Psoas muscle (tissue), 8 donors: ENCODE measurements at places on chromosomes 2 and 18. TPM values are rescaled to one million over a fixed set of nuclear protein-coding genes. Genes with fewer than 3 reads are reported as not detected.

GRCh38 chr2:84137034-84137433 lies 322.0 kb downstream of the SUCLG1 start:
- DNase-seq = no peak
- no peak overlapping the region for H3K4me3 ChIP-seq
- H3K27me3 ChIP-seq = no peaks in the 10 kb centered on the region
- H3K27ac ChIP-seq = no peak overlapping the region
- H3K4me1 ChIP-seq = no peaks in the 10 kb centered on the region

DNA sequence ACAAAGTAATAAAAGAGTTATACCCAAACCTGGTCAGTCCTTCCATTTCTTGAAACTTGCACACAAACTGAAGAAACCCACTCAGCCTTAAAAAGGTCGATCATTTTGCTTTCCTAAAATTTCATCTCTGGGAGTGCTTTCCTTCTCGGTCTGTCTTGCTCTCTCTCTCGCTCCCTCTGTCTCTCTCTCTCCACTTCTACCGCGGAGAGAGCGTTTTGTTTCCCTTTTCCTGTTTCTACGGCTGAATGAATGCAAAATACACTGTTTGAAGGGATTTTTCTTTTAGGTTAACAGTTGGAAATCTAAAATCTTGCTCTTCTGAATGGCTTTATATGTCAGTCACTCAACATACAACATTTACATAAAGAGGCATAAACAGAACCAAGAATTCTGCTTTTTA lies 424.2 kb downstream of the TGIF1 start:
- H3K27ac ChIP-seq = no peak overlapping the region
- no peaks in the 10 kb centered on the region for H3K27me3 ChIP-seq
- DNase-seq = no peak
- no peaks in the 10 kb centered on the region for H3K4me1 ChIP-seq

DNA sequence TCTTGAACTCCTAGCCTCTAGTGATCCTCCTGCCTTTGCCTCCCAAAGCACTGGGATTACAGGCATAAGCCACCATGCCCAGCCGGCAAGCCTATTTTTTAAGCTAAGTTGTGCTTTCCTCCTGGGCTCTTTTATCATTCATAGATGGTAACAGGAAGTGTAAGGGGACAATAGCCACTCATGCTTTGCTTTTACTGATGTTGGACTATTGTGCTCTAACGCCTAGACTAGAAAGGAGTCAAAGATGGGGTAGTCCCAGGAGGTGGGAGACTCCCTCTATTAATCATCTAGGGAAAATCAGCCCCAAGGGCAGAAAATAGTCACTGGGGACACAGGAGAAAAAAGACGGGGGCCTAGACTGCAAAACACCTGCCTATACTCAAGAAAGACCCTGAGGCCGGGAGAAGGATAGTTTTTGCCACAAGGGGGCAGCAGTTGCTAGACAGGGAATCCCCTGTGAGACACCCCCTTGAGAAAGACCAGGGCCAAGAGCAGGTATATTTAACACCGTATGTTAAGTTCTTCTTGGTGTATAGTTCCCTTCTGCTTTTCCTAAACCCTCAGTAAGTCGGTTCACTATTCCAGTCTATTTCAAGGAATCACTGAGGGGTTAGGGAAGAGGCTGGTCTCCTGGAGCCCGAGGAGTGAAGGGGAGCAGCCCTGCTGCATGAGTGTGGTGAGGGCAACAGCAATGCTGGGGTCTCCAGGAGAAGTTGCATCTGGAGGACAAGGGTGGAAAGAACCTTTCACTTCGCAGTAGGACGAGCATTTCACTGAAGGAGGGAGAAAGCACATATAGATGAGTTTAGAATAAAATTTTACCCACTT lies 2.1 kb upstream of the CXCR1 start:
- no peaks in the 10 kb centered on the region for H3K36me3 ChIP-seq
- H3K4me3 ChIP-seq = no peak overlapping the region
- H3K27me3 ChIP-seq = peaks cover 2% of the 10 kb centered on the region

DNA sequence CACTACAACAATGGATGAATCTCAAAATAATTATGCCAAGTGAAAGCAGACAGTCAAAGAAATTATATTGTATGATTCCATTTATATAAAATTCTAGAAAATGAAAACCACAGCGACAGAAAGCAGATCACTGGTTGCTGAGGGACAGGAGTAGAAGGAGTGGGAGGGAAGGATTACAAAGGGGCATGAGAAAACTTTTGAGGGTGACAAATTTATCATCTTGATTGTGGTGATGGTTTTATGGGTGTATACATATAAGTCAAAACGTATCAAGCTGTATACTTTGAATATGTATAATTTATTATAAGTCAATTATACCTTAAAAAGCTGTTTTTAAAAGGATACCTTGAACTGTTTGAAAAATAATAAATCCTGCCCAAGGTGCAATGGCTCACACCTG lies 27.7 kb downstream of the ATF2 start:
- no peak overlapping the region for H3K27ac ChIP-seq
- H3K36me3 ChIP-seq = no peaks in the 10 kb centered on the region

Gene SLC4A5
- total RNA-seq = 1.8 TPM

DNA sequence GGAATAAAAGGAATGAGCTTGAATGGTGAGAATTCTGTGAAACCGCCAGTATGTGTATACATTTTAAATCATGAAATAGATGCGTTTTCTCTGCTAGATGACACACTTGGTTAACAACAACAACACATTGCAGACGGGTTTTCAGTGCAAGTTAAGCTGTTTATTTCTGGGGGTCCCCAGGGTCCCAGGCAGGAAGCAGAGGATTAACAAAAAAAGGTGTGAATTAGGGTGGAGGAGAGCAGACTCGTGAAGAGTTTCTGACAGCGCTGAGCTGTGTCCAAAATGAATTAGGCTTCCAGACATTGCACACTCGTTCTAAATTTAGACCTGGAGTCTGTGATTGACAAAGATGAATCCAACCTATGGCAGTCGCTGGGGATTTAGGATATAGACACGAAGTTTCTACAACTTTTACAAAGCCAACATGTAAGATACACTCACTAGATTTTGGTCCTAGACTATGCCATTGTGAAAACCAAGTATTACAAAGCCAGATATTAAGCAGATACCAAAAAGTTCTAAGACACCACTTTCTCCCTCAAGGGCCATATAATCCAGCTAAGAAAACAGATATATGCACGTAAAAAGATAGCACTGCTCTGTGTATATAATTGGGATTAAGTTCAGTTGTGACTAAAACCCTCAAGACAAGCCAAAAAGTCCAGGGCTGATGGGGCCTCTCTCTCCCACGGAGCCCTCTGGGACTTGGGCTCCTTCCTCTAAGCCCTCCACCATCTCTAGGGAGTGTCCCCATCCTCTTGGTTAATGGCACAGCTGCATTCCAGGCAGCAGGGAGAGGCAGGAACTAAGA lies 120.2 kb downstream of the ACAA2 start:
- H3K27me3 ChIP-seq = no peaks in the 10 kb centered on the region
- H3K36me3 ChIP-seq = no peaks in the 10 kb centered on the region
- H3K27ac ChIP-seq = no peak overlapping the region
- peaks cover 2% of the 10 kb centered on the region for H3K4me1 ChIP-seq
- no peak overlapping the region for H3K4me3 ChIP-seq

GRCh38 chr18:70418546-70419311 lies 129.9 kb downstream of the SOCS6 start:
- no peaks in the 10 kb centered on the region for H3K27me3 ChIP-seq
- no peak overlapping the region for H3K27ac ChIP-seq
- H3K4me3 ChIP-seq = no peak overlapping the region
- no peaks in the 10 kb centered on the region for H3K36me3 ChIP-seq

Gene FECH
- total RNA-seq = 42.2 TPM

GRCh38 chr2:207474863-207475485 lies 54.8 kb upstream of the CREB1 start:
- no peak overlapping the region for H3K4me3 ChIP-seq
- no peaks in the 10 kb centered on the region for H3K36me3 ChIP-seq
- no peak overlapping the region for H3K27ac ChIP-seq
- DNase-seq = no peak
- no peaks in the 10 kb centered on the region for H3K4me1 ChIP-seq

- DNase-seq = no peak
- H3K27me3 ChIP-seq = no peaks in the 10 kb centered on the region
- H3K36me3 ChIP-seq = no peaks in the 10 kb centered on the region
- H3K4me3 ChIP-seq = no peak overlapping the region
- no peak overlapping the region for H3K27ac ChIP-seq
- peaks cover 4% of the 10 kb centered on the region for H3K4me1 ChIP-seq
Measured at GRCh38 chr2:56318147-56318546, 134.4 kb downstream of the CCDC85A start.
